ENCODE measurements at places on chromosomes 3 and 15.

DNA sequence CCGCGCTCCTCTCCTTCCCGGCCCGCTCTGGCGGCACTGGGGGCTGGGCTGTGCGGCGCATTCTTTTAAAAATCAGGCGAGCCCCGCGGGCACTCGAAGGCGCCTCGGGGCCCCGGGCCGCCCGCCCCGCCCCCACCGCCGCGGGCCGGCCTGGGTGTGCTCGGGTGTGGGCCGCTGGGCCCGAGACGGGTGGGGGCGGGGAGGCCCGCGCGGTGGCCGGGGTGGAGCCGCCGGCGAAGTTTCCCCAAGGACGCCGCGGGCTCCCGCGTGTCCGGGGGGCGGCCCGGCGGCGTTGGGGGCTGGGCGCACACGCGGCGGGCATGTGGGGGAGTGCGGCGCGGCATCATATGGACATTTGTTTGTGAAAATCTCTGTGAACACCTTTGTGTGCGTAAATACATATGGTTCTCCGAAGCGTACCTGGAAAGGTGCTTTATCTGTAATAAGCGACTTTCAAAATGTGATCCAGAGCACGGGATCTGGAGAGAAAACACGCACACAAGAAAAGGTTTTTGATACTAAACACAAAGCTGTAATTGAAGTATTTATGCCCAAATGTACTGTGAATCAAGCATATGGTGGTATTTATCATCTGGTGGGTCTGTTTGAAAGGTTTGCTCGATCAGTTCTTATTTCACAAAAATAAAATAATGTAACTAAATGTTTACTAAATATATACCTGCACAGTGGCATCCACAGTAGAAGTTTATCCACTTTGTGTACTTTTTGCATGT, 612 bp upstream of the TBL1XR1 start:
- no peak for DNase-seq

DNA sequence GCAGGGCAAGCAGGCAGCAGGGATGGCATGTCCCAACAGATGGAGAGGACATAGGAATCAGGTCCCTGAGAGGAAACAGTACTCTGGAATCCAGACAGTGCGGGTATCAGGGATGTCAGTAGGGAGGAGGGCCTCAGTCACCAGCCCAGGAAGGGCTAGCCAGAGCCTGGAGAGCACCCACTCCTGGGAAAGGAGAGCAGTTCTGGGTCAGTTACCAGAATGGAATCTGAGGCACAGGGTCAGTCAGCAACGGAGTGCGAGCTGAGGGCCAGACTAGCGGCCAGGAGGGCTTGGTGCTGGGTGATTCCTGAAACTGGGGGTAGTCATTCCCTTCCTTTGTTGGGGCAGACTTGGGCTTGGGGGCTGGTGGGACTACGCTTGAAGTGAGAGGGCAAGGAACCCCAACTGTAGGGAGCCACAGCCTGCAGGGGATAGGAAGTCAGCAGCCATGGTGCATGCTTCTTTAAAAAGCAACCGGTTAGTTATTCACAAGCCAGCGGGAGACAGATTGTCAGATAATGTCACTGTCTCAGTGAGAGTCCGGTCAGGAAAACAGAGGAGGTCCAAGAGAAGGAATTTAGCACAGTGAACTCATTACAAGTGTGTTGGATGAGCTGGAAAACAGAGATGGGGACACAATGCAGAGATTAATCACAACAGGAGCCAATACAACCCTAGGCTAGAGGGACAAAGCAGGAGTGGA, 27.9 kb downstream of the PLA1A start:
- no peak for DNase-seq

DNA sequence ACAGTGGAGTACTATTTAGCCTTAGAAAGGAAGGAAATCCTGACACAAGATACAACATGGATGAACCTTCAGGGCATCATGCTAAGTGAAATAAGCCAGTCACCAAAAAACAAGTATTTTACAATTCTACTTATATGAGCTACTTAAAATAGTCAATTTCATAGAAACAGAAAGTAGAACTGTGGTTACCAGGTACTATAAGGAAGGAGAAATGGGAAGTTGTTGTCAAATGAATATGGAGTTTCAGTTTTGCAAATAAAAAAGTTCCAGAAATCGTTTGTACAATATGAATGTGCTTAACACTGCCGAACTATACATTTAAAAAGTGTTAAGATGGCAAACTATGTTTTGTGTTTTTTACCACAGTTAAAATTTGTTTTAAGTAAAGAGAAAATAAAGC, 26.8 kb downstream of the TRANK1 start:
- DNase-seq = no peak

- no peak for DNase-seq
These were observed 619.8 kb upstream of the KCNMB2 start for GRCh38 chr3:177916461-177916860.

- no peak for DNase-seq
These were observed 9.7 kb downstream of the TTC23 start for GRCh38 chr15:99239545-99240198.

GRCh38 chr15:42908538-42908937, 12.0 kb downstream of the TTBK2 start:
- no peak for DNase-seq

DNA sequence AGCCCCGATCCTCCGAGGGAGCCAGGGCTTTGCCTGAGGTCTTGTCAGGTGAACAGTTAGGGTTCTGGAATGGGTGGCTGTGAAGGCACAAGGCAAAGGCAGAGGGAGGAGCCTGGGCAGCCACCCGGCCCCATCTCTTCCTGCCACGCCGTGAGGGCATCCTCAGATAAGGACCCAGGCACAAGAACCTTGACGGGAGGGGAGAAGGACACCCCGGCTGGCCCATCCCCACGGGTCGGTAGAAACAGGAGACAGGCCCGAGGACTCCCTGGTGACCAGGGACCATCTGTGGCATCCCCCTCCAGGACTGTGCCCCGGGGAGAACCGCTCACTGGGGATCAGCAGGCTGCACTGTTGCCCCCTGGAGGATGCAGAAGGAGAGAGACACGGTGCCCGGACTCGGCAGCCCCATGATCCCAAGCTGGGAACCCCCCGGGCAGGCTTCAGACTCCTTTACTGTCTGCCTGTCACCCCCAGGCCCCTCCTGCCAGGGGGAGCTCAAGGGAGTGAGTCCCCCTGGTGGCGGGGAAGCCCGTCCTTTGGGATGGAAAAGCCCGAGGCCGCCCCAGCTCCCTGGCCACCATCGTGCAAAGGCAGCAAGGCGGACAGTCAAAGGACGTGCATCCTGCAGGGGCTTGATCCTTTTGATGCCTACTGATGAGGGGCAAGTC, 12.3 kb upstream of the PCSK6 start:
- peak; percentile 0 for DNase-seq

DNA sequence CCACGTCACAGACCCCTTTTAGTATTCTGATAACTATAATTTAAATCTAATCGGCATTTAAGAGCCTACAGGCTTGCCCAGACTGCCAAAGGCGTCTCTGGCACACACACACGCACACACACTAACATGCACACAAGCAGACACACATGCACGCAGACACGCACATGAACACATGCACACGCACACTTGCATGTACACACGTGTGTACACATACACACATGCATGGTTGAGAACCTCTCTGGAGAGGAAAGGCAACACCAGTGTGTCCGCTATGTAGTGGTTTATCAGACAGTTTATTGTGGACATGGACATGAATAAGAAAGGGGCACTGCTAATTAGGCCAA, 102.1 kb downstream of the FBLN2 start:
- no peak for DNase-seq

DNA sequence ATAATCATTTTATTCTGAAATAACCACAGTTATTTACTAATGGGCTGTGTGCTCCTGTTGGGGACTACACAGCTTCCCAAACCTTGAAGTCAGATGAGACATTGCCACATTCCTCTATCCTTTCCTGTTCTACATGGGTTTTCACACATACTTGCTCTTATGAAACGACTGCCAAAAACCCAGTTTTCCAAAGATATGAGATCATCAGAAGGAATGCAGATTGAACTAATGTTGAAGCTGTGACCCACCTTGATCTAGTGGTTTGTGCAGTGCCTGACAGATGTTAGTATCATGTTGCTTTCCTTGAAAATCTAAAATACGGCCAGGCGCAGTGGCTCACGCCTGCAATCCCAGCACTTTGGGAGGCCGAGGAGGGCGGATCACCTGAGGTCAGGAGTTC, 144.6 kb downstream of the VGLL4 start:
- DNase-seq = no peak

Data from NCI-H345 (cell line).